ENCODE measurements at places on chromosomes 5 and 9.

DNA sequence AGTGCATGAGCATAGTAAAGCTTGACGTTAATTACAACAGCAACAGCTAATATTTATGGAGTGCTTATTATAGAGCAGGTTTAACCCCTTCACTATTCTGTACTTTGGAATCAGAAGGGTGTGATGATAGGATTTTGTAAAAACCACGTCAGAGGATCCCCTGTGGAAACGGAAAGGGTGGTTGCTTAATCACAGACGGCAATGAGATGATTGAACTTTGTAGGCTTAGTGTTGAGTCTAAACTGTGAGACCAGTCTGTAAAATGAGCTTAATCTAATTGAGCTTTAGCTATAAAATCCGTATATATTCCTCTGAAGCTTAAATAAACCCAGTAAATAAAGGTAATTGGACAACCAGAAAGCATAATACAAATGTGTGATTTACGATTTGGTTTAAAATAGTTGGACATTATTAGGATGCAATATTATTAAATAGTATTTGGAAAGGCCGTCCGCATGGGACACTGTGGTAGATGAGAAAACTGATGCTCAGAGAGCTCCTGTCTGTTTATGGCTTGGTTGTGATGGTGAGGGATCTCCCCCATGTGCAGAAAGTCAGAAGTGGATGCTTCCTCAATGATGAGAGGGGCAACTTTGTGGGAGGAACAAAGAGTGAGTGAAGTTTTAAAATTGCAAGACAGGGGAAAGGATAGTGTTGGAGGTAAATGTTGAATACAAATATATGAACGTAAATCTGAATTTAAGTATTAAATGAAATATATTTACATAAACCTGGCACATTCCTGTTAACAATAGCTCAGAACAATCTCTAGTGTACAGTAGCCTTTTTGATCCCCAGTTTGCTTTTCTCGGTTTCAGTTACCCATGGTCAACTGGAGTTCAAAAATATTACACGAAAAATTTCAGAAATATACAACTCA is 23.4 kb upstream of the SCGB3A2 start:
- DNase-seq = no peak

DNA sequence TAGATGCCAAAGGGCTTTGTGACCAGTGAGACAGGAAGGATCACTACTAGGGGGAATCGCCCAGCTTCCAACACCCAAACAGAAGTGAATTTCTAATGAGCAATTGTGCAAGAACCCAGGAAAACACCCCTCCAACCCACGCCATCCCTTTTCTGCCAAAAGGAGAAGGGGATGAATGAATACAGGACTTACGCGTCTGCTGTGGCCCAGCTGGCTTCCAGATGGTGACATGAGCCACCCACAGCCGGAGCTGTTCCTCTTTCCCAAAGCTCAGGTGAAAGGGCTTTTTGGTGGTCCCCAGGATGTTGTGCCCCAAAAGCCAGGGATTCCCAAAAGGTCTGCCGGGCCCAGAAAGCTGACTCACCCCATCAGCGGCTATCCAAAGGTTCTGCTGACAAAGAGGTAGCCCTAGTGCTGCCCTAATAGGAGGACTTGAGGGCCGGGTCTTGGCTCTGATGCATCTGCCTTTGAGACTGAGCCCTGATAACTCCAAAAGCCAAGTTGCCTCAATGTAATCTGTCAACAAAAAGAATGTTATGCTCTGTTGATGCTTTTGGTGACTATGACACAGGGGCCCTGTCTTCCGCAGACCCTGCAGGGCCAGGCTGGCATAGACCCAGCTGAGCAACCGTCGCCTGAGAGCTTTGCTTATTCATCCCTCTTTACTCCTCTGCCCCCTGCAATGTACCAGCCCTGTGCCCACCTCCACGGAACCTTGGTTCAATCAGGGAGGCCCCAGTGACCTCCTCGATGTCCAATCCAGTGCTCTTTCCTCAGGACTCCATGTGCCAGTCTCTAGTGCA is 14.5 kb downstream of the GSN start:
- peak; percentile 66 for DNase-seq

DNA sequence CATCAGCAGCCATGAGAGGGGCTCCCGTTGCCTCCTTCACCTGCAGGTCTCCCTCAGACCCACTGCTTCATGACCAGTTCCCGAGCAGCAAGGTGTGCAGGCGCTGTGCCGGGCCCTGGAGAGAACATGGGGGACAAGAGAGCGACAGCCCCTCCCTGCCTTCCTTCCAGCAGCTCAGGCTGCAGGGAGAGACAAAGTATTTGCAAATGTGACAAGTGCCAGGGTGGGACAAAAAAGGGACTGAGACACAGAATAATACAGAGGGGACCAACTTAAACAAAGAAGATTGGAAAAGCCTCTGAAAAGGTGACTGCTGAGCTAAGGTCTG is 22.5 kb upstream of the VDAC1 start:
- DNase-seq = no peak

DNA sequence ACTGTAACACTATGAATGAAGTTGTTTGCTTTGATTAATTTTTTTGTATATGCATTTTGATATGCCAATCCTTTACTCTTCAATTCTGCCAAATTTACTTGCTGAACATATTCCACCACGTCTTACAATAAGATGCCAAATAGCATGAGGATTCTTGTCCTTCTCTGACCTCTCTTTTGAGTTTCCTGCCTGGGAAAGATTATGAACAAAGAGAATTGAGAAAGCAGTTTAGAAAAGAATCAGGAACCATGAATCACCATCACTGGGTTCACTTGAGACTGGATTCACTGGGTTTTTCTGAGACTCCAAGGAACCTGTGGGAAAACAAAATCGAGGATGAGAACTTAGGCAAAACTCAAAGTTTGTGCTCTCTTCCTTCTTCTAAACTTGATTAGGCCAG is 256.5 kb downstream of the CETN3 start:
- DNase-seq = no peak

DNA sequence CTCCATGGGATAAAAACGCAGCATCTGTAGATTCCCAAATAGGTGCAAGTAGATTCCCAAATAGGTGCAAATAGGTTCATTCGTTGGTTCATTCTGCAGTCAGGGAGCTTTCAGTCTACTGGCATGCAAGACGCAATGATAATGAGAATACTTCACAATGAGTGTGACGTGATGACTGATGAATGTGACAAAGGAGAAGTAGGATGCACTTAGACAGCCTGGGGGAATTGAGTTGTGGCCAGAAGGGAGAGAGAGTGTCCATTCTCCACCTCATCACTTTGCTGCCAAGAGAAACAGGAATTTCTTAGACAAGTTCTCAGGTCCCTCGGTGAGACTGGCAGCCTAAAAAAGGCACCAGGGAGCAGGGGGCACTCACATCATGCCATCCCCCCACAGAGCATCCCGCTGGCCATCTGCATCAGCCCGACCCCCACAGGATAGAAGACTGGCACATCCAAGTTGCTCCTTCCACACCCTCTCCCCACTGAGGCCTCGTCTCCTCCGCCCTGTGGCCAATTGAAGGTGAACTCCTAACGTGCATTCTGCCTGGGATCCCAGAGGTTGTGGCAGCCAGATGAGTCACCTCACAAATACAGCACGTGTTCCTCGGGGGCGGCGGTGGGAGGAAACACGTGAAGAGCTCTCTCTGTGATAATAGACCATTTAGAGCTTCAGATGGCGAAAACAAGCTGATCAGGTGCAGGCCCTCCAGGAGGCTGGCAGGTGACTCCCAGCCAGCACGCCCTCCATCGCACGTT is 19.9 kb upstream of the KCNIP1 start:
- peak; percentile 54 for DNase-seq

- peak; percentile 45 for DNase-seq
These were observed 1.2 kb downstream of the ST8SIA4 start for GRCh38 chr5:100901821-100902341.

DNA sequence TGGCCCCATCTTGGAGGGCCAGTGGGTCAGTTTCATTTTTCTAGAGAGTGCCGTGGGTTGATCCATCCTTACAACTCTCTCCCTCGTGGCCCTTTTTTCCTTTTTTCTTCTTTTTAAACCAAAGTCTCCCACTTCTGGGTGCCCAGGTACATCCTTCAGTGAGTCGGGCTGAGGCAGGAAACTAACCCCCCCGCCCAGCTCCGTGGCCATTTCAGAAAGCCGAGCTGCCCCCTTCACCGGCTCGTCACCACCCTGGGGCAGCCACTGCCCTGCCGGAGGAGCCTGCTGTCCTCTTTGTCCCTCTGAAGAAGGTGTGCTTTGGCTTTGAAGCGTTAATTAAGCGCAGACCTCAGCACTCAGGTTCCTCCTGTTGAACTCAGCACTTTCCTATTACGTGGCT is 5.2 kb downstream of the CFAP77 start:
- DNase-seq = peak; percentile 17

- no peak for DNase-seq
These were observed 270.2 kb downstream of the TMEM167A start for GRCh38 chr5:82807021-82807420.

DNA sequence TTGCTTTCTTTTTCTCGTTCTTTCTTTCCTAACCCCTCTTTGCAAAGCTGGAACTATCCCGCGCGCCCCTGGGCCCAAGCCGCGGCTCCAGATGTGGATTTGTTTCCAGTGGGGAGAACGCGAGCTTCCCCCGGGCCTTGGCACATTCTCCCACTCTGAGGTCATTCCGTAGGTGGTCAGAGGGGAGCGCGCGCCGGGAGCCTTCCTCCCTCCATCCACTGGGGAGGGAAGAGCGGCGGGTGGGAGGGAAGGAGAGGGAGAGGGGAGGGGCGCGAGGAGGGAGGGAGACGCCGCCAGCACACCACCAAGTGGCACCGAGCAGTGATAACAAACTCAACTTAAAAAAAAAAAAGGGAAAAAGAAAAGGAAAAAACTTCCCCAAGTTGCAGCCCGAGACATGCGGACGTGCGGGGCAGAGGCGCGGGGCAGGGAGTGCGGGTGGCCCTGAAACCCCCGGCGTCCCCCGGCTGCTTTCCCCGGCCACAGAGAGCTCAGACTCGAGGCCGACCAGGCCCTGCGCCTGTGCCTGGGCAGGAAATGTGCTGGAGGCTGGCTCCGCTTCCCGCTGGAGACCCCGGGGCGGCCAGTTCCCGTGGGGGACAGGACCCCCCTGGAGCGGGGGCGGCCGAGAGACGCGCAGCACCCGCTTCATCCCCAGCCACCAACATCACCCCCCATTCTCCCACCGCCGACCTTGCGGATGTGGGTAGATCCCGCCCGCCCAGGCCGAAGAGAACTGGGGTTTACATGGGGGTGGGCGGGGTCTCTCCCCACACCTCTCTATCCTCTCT is 3.1 kb downstream of the IER5L start:
- peak; percentile 90 for DNase-seq

- DNase-seq = no peak
These were observed 324.8 kb downstream of the TMEM38B start for GRCh38 chr9:106019039-106019680.

GRCh38 chr5:570446-570845 is 41.7 kb upstream of the CEP72 start:
- no peak for DNase-seq

DNA sequence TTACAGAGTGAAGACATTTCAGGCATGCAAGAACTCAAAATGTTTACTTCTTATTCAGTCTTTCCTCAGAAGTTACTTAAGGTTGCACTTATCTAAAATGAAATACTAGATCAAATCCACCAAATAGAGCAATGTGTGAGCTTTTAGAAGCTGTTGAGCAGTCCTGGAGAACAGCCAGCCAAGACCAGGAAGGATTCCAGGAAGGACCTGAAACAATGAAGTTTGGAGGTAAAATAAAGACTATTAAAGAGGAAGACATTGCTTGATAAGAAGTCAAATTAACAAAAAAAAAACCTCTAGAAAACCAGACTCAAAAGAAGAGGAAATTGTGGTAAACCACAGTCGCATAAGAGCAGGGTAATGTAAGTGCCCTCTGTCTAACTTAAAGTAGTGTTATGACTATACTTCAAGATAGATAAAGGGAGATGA is 156.2 kb upstream of the S1PR3 start:
- peak; percentile 70 for DNase-seq

DNA sequence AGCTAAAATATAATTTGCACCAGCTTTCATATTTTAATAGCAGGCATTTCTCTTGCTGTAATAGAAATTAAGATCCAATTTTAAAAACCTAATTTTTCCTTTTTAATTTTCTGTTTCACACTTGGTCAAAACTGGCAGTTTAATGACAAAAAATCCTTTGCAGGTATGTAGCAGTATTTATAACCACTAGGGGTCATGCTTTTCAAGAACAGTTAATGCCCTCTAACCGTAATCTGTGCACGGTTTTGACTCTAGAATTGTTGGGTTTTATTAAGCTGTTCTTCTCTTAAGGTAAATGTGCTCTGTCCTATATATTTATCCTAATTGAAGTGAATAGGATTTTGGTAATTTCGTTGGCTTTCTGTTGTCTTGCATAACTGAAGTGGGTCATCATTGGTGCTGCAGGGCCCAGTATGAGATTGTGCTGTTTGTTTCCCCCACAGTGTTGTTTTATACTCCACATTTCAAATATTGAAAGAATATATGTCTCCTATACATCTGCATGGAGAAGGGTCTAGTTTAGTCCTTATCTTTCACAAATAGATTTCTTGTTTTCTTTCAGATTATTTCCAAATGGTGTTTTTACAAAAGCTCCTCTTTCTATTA is 107.4 kb downstream of the SCAMP1 start:
- DNase-seq = peak; percentile 78

DNA sequence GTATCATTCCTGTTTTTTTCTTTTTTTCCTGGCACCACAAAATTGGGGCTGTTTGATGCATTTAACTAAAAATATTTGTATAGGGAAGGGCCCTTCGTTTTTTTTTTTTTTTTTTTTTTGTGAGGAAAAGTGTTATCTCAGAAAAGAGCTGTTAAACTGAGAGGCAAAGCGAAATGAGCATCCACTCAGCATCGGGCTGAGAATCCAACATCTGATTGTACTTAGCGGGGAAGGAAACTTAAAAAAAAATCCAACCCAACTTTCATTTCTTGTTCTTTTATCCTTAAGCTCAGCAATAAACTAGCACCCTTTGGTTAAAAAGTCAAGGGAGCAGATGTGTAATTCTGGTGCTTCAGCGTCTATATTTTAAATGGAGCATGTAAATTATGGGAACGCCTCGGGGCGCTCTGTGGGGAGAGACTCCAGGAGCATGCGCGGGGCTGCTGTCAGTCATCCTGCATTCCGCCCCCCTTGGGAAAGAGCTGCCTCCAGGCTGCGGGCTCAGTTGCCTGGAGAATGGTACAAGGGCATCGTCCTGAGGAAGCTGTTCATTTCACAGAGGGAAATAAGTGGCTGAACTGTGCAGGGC is 33.3 kb downstream of the DMRT2 start:
- DNase-seq = peak; percentile 22

DNA sequence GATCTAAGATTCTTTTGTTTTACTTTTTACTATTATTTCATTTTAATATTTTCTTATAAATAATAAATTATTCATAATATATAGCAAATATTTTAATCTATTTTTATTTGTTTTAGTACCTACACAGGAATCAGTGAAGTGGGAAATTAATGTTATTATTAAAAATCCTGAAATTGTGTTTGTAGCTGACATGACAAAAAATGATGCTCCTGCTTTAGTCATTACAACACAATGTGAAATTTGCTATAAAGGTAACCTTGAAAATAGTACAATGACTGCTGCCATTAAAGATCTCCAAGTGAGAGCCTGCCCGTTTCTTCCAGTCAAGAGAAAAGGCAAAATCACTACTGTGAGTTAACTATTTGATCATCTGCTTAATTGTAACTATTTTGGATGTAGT is 138.7 kb downstream of the VPS13A start:
- DNase-seq = no peak

GRCh38 chr5:65946198-65946745 is 19.9 kb downstream of the ERBIN start:
- DNase-seq = no peak

GRCh38 chr9:88458716-88459465 is 70.6 kb downstream of the SPIN1 start:
- DNase-seq = no peak

- peak; percentile 11 for DNase-seq
These were observed 726.1 kb upstream of the WWC1 start for GRCh38 chr5:167565189-167565954.

Data from ELR (cell line).